ENCODE measurements at places on chromosomes 4 and X.

DNA sequence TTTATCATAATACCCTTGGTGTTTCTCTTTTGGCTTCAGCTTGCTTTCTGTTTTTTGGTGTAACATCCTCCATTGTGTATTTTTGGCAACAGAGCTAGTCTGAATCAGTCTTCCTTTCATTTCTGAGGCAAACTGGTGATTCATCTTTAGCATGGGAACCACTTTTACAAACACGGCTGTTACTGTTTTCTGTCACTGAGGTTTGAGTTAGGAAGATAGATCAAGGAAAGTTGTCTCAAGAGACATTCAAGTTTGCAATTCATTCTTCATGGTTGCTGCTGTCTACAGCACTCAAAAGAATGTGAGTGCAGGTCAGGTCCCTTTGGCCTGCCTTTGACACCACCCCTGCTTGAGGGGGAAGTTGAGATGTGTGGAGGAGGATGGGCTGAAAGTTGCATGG is 36.3 kb downstream of the IL21 start:
- DNase-seq = no peak

- no peak for DNase-seq
Measured at GRCh38 chr4:6582889-6583490, 8.0 kb downstream of the MAN2B2 start.

DNA sequence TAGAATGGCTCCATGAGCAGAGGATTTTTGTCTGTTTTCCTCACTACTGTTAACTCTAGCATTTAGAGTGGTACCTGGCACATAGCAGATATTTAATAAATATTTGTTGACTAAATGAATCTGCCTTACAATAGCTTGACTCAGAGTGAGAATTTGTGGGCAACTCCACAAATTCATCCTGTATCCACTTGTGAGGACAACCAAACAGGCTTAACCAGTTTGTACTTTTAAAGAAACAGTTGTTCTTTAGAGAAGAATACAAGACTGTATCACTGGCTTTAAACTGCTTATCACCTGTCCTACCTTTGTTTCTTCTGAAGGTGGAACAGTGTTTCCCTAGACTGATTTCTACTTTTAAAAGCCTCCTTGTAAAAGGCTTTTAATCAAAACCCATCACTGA is 141.3 kb upstream of the SH3RF1 start:
- no peak for DNase-seq

DNA sequence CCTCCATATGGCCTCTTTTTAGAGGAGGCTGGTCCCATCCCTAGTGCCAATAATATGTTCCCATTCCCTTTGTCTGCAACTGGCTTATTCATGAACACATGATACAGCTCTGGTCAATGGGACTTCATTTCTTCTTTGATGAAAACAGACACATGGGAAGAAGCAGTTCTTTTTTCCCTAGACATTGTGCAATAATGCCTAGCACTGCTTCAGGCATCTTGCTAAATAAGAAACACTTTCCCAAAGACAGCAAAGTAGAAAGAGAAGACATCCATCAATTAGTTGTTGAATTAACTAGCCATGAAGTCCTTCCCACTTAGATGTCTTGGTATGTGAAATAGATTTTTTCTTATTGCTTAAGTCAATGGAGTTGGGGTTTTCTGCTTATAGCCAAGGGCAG is 40.1 kb upstream of the TRPC3 start:
- DNase-seq = no peak

DNA sequence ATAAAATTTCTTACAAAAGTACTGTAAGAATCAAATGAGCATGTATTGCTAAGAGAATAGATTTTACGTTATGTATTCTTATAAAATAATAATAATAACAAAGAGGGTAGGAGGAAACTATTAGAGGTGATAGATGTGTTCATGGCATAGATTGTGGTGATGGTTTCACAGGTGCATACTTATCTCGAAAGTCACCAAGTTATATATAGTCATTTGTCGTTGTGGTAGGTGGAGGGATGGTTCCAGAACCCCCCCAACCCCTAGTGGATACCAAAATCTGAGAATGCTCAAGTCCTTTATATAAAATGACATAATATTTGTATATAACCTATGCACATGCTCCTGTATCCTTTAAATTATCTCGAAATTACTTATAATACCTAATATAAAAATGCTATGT is 36.7 kb upstream of the H2AZ1 start:
- no peak for DNase-seq

All from cortex of kidney (tissue), 1 donor.